ENCODE measurements at places on chromosomes 3 and 15.

GRCh38 chr3:18989237-18989795, 159.0 kb upstream of the KCNH8 start:
- no peak for DNase-seq

DNA sequence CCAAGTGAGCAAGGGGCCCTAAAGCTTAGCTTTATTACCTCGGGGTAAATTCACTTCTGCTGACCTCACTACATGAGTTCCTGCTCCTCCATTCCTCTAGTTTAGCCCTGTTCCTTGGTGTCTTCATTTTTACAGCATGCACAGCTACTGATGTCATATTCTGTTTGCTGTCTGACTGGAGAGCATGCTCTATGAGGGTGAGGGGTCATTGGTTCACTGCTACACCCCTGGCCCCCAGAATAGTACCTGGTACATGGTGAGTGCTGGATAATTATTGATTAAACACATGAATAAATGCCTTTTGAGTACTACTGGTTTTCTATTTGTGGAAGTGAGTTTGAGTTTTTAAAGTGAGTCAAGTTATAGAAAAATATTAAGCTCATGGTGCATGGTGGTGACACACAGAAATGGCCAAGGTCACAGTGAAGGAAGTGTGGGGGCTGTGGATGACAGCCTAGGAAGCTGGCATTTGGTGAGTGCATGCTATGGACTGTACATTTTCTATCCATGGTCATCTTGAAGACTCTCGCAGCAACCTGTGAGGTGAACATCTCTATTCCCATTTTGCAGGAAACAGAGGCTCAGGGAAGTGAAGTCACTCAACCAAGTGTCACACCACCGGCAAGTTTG, 34.0 kb downstream of the RPLP1 start:
- DNase-seq, result no peak

- DNase-seq, result no peak
Observed at GRCh38 chr3:55620351-55621025, 133.4 kb upstream of the WNT5A start.

DNA sequence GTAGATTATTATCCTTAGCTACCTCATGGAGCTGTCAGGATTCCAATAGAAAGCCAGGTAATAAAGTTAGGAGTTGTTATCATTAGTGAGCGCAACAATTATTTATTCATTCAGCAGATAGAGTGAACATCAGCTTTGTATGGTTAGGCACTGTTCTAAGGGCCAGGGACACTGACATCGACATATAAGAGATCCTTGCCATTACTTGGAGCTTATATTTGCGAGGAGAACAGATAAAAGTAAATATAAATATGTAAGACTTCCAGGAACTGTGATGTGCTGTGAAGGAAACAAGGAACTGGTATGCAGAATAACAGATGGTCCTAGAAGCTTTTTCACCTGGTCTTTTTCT, 473 bp downstream of the LSM3 start:
- no peak for DNase-seq

DNA sequence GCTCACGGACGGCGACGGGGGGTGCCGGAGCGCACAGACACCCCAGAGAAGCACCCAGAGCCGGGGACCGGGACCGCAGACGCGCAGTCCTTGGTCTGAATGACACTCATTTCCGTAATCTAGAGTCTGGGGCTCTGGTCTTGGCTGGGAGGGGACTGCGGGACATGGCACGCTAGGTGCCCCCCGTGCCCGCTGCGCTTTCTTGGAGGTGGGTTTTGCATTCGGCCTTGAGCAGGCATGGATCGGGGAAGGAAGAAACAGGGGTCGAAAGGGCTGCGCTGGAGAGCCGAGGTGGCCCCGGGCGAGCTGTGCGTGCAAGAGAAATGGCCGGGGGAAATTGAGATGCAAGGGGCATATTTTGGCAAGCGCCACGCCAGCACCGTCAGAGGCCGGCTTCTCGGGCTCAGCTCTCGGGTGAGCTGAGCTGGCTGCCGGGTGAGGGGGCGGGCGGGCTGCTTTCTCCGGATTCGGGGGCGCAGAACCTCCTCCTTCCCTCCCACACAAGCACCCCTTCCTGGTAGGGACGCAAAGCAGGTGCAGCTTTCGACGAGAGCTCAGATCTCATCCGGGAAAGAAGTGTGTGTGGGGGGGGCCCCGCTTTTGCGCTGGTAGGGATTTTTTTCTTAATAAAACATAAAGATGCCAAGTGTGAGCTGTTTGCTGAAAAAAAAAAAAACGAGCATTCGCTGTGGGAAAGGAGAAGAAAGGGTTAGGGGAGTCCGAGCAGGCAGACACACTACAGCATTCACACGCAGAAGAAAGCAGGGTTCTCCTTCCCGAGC, 963 bp upstream of the NTRK3 start:
- DNase-seq, result no peak

DNA sequence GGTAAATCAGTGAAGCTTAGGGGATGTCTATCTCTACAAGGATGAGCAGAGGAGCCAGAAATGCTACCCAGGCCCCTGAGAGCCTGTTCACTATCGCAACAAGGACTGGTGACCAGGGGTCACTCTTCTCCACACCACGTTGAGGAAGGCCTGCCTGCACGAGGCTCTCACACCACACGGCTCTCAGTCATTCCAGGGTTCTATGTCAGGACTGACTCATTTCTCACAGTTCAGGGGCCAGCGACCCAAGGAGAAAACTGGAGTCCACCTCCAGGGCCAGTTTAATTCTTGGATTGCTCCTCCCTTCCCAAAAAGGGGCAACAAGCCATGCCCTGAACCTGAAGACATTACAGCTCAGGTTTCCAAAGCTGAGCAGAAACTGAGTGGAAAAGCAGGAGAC, 33.9 kb downstream of the ANP32A start:
- no peak for DNase-seq

Measured in cortex of kidney (tissue), 1 donor.